Urinary bladder (tissue), 4 donors: ENCODE measurements at places on chromosomes 1 and 21. TPM values are rescaled to one million over a fixed set of nuclear protein-coding genes. Genes with fewer than 3 reads are reported as not detected.

- DNase-seq, result no peak
Measured at GRCh38 chr1:64246294-64246917, 43.0 kb downstream of the UBE2U start.

Gene TNFRSF9
- total RNA-seq, result 0.16 TPM

GRCh38 chr1:82759035-82759434 is 958.3 kb downstream of the ADGRL2 start:
- no peak for DNase-seq

DNA sequence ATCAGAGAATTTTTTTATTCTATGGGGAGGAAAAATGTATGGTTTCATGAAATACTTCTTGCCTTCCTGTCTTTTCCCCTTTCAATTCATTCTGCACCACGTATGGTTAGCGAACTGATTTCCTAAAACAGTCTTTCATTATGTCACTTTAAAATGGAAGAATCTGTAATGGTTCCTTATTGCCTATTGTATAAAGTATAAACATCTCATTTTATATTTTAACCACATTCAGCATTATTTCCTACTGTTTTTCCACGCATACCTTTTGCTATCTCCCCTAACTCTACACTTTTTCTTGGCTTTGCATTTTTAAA is 232.3 kb upstream of the B3GALT2 start:
- no peak for DNase-seq

- peak; percentile 82 for DNase-seq
Measured at GRCh38 chr1:204072931-204073836, at the start of gene SOX13. Gene SOX13 (plus strand): TSS chr1:204073115. CDS start chr1:204112916, 39,801 bp downstream.

GRCh38 chr1:167066333-167067122 is 23.6 kb downstream of the GPA33 start:
- no peak for DNase-seq

Gene RHBDL2
- 6.3 TPM for total RNA-seq

GRCh38 chr1:229717786-229718576 is 91.9 kb downstream of the URB2 start:
- DNase-seq, result no peak

Gene MYOG
- 12.7 TPM for total RNA-seq

- DNase-seq, result peak; percentile 11
Measured at GRCh38 chr1:167057241-167057688, 32.9 kb downstream of the GPA33 start.

DNA sequence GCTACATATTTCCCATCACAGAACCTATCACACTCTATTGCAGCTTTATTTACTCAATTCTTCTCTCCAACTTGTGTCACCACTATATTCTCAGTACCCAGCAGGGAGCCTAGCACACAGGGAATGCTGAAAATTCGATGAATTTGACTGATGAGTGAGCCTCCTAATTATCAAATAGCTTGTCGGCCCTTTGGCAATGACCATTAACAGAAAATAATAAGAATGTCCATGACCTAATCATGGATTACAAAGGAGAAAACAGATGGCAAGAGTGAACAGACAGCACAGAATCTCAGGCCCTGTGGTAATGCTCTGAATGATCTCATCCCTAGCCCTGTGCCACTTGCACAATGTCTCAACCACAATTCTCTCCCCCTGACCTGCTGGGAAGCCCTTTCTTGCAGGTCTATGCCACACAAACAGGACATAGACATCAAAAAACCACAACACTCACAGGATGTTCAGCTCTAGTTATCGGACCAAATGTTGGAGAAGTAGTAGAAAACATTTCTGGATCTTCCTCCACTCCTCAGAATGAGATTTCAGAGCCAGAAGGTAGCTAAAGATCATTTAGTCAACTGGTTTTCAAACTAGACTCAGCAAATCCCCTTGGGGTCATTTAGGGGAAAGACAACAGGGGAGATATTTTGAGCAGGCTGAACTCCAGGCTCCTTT is 68.4 kb downstream of the LUZP1 start:
- DNase-seq, result no peak

DNA sequence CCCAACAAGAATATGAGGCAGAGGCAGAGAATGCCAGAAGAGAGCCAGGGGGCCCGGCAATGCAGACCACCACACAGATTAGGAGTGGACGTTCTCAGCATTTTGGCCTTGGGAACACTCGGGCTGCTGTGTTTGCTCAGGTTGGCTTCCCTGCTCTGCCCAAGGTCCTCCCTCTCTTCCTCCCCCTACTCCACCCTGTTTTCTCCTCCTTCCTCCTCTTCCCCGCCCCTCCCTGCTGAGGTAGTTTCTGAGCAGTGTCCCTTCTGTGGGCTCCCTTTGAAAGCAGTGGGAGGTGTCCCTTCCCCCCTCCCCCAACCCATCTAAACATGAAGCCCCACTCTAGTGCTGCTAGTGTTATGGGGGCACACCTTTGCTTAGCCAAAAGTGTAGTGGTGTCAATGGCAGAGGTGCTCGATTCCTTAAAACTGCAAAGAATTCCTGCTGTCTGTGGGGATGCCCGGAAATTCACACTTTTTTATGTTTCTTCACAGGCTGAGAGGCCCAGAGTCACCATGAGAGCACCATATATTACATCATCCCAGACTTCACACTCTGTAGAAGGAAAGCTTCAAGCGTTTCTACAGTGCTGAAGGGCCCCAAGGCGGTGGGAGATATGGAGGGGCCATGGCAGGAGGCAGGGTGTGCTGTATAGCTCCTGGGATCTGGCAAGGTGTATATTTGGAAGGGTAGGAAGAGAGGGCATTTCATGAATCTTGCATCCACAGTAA is at the start of gene HHIPL2:
HHIPL2 (minus strand) TSS at position 161 of the 728 bp plus-strand sequence; CDS start at position 101, 60 bp downstream.
- DNase-seq, result no peak

Gene HRNR
- total RNA-seq, result not detected

GRCh38 chr1:24418898-24419628 is 3.5 kb downstream of the NIPAL3 start:
- peak; percentile 57 for DNase-seq

DNA sequence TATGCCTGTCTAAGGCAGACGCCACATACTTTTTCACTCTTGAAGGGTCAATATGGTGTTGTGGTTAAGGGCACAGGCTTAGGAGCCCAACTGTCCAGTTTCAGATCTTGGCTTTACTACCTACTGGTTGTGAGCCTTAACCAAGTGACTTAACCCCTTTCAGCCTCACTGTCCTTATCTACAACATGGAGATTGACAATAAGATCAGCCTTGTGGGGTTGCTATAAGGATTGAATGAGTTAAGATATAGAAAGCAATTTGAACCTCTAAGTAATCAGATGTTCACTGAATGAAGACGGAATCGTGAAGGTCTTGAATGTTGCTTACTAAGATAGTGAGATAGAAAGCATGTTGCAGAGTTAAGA is 121.3 kb upstream of the JUN start:
- DNase-seq, result no peak

DNA sequence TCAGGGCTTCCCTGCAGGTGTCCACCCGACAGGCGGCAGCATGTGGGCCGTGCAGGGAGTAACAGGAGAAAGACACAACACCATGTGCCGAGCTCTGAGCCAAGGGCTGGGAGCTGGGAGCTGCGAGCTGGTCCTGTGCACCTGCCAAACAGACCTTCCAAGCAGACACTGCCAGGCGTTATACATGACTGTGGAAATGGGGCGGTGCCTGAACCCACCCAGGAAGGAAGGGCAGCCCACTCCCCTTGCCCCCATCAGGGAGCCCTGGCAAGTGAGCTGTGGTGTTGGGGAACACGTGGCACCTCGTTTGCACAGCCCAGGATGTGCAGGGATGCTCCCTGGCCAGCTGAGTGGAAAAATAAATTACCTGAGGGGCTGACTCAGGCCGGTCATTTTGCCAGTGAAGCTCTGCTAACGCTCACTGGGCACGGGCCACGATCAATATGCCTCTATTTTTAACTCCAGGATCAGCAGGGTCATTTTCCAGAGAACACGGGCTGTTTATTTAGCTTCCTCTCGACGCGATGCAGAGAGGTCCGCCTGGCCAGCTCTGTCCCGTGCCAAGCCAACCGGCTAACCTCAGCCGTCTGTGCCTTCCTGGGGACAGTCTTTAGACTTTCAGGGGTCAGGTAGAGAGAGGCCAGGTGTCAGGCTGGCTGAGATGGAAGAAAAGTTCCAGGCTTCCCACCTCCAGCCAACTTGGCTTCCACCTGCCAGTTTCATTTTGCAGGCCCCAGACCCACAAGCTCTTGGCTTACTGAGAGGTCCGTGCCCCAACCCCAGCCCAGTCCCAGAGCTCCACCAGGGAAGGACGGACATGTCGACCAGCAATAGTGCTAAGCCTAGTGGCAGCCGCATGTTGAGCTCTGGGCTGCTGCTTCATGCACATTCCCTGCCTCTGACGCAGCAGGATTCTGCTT is 196.7 kb upstream of the VAMP3 start:
- DNase-seq, result no peak

Gene PLPPR4
- 23.8 TPM for total RNA-seq

GRCh38 chr1:93905051-93905450 is 4.2 kb downstream of the GCLM start:
- DNase-seq, result no peak

Gene PDZK1
- 0.37 TPM for total RNA-seq

GRCh38 chr1:81558291-81559076 is 242.2 kb upstream of the ADGRL2 start:
- DNase-seq, result no peak

Gene RNU1-3
- under 0.01 TPM for total RNA-seq

- DNase-seq, result no peak
Measured at GRCh38 chr1:203513585-203514031, 19.7 kb downstream of the OPTC start.

Gene IFI6
- total RNA-seq, result 40.2 TPM

DNA sequence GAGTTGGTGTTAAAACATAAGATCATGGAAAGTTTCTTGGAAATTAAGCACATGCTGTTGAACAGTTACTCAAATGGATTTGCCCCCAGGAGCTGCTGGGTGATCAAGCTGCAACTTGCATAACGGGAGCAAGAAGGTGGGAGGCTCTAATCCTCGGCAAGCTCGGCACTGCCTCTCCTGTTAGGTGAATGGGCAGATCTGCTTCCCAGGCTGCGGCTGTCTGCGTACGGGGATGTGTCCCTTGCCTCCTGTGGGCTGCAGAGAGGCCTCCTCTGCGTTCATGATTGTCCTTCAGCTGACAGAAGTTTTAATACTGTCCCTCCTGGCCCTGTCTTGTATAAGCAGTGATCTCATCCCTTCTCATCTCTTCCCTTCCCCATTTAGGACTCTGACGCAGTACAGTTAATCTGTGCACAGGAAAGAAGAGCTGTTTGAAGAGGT is 36.7 kb downstream of the ATP1A1 start:
- no peak for DNase-seq

GRCh38 chr1:78577257-78578100 is 42.8 kb upstream of the IFI44L start:
- no peak for DNase-seq

GRCh38 chr1:68814067-68814466 is 317.2 kb upstream of the DEPDC1 start:
- no peak for DNase-seq

DNA sequence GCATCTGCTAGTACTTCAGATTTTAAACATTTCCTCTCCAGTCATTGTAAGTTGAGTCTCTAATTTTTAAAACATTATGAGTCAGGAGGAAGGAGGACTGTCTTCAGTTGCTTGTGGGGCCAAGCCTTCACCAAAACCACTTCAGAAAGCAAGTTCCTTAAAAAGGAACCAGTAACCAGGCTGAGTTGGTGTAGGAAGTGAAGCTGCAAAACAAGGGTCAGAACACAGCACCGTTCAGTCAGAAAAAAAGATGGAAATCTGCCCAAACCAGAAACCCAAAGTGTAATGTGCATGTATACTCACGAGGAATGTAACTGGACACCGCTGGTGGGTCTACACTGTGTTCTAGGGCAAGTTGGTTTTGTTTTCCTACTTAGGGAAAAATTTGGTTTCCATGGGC is 402.1 kb downstream of the SETD4 start:
- DNase-seq, result no peak

GRCh38 chr1:213993929-213994328 is 6.2 kb downstream of the PROX1 start:
- no peak for DNase-seq

GRCh38 chr21:35147439-35147838 is 98.3 kb upstream of the RUNX1 start:
- DNase-seq, result no peak

Gene LIPI
- total RNA-seq, result not detected

- no peak for DNase-seq
Measured at GRCh38 chr1:207952617-207953542, 42.0 kb upstream of the CD34 start.

- no peak for DNase-seq
Measured at GRCh38 chr1:229487181-229487580, 21.0 kb downstream of the NUP133 start.

Gene TAL1
- total RNA-seq, result 4.2 TPM

DNA sequence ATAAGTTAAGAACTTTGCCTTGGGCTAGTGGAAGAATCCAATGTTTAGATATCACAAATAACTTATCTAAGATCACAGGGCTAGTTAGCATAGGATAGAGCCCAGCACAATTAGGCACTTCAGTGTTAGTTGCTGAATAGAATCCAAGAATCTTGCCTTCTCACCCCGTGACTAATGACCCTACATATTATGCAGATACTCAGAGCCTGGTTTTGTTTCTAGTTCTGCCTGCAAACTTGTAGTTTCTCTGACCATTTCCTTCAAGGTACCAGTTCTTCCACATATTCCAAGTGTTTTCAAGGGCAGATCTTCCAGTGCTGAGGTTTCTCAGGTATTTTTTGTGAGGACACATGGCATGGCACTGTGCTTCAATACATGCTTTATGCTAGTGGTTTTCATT is 239.3 kb downstream of the KCNK2 start:
- DNase-seq, result no peak

Gene C1QA
- 41.5 TPM for total RNA-seq

GRCh38 chr1:158812336-158812735 is 18.8 kb upstream of the MNDA start:
- no peak for DNase-seq

DNA sequence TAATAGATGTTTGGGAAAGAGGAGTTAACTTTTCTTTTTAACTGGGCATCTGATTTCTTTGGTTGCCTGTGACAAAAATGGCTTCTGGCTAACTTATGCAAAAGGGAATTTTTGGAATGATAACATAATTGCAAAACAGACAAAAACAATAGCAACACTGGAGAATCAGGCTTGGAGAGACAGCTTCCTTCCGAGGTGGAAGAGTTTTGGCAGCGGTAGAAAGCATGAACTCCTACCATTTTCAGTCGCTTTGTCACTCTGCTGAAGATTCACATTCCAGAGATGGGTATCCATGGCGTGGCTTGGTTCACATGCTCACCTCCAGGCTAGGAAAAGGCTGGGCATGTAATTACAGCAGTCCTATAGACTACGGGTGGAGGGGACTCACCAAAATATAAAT is 17.2 kb upstream of the FGGY start:
- no peak for DNase-seq
